ENCODE measurements at places on chromosomes 4 and X.

- DNase-seq = no peak
These were observed 81.1 kb upstream of the HELT start for GRCh38 chr4:184937030-184937710.

- no peak for DNase-seq
These were observed 35.8 kb downstream of the BCOR start for GRCh38 chrX:40061871-40062524.

- no peak for DNase-seq
These were observed 41.6 kb upstream of the UGT2B7 start for GRCh38 chr4:69054578-69055200.

- no peak for DNase-seq
These were observed 190.6 kb downstream of the GC start for GRCh38 chr4:71593311-71593710.

DNA sequence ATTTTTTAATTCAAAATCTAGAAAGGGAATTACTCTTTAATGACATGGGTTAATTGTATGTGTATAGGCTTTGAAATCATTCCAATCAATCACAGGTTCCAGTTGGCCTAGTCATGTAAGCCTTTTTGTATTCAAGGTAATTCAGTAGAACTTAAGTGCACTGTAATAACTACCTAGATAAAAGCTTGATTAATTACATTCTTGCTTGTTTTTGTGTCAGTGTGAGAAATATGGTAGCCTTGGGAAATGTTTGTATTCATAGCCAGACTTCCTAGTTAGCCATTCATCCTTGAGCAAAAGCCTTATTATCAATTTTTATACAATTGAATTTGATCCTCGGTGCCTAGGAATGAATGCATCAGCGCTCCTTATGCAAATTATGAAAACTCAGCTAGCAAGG, 33.5 kb downstream of the TKTL2 start:
- no peak for DNase-seq

DNA sequence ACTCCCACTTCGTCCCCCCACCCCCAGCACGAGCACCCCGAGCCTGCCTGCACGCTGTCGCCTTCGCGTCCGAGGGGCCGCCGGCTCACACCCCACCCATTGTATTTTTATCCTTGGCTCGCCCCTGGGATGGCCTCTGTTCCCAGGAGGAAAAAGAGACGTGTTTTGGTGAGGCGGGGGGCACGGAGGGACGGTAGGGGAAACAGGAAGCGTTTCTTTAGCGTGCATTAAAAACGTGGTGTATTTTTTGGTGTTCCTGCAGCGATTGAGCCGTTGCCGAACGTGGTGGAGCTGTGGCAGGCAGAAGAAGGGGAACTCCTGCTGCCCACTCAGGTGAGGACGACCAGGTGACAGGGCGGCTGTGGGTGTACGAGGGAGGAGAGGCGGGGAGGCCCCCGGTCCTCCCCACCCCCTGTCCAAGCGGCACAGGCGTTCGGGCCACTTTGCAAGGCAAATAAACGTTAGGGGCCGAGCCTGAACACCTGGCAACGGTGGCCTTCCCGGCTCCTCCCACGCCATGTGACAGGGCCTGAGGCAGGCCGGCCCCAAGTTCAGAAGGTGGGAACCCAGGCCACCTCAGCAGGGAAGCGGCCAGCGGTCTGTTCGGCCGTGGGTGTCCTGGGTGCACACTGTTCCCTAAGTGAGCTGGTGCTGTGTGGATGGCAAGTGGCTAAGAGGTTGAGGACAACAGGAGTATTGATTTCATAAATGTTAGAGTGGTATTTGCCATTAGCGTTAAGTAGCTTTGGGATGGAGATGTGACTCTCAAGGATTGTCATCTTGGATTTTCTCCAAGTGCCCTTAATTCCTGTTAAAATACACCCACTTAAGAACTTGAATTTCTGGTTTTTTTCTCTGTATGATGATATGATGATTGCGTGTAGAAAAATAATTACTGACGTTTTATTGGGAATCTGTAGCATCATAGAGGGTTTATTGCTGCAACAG, 1.1 kb downstream of the TMEM131L start:
- DNase-seq = no peak

GRCh38 chrX:86012188-86012587, 35.2 kb downstream of the CHM start:
- no peak for DNase-seq

GRCh38 chr4:84814094-84814750, 152.3 kb downstream of the WDFY3 start:
- no peak for DNase-seq
